ENCODE measurements at places on chromosomes 2 and 18. TPM values are rescaled to one million over a fixed set of nuclear protein-coding genes. Genes with fewer than 3 reads are reported as not detected.

DNA sequence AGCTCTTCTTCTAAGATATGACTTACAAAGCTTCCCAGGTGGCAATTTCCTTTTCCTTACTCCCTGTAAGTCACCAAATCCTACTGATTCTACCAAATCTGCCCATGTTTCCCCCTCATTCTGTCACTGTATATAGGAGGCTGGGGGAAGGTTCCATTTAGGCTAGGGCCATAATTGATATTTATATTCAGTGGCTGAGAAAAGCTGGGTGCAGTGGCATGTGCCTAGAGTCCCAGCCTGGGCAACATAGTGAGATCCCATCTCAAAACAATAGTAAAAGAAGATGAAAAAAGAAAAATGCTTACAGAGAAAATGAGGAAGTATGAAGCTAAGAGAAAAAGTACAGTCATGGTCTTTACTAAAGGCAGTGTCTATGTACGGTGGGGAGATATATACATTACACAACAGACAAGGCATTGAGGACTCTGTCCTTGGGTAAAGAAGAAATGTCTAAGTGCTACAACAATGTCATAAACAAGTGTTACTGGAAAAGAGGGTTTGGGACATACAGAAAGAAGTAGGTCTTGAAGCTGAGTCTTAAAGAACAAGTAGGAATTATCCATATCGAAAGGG lies 4.8 kb downstream of the CWC22 start:
- DNase-seq: no peak

DNA sequence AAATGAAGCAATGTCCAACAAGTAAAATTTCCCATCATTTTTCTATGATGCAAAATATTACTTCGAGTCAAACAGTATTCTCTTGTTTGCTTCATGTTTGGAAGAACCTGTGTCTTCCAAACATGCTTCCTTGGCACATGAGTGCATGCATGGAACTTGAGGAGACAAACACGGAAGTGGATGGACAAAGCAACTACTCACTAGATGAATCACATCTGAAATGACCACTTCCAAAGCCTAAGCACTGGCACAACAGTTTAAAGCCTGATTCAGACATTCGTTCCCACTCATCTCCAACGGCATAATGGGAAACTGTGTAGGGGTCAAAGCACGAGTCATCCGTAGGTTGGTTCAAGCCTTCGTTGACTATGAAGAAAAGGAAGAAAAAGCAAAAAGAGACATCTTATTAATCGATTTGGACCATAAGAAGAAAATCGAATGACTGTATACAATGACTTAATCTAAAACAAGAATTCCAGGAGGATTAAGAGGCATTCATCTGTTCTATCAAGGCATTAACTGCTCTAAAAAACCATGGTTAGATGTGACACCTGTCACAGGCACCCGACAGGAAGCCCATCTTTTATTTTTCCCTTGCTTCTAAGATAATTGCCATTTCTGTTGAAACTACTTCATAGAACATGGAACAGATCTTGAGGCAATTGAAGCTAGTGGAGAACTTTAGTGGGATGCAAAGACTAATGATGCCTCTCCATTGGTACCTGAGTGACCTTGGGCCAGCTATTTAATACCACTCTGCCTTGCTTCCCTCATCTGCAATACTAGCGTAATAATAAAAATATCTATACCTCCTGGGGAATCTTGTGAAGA lies 56.0 kb downstream of the ATIC start:
- DNase-seq: peak; percentile 65

DNA sequence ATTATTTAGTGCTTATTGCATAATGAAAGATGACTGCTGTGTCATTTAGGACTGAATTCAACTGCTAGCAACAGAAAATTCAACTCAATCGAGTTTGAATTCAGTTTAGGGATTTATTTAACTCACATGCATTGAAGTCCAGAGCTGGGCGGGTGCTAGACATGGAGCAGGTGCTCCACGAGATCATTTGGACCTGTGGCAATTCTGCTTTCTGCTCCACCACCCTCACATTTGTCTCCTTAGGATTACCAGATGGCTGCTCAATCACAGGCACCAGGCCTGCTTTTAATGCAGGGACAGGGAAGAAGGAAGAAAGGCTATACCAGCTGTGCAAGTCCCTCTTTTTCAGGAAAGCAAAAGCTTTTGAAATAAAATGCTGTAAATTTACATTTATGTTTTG lies 572.9 kb upstream of the SLC8A1 start:
- no peak for DNase-seq

GRCh38 chr2:86794861-86795260 lies 4.1 kb upstream of the CD8A start:
- DNase-seq: no peak

GRCh38 chr2:151197184-151198108 lies 64.2 kb downstream of the RBM43 start:
- DNase-seq: no peak

DNA sequence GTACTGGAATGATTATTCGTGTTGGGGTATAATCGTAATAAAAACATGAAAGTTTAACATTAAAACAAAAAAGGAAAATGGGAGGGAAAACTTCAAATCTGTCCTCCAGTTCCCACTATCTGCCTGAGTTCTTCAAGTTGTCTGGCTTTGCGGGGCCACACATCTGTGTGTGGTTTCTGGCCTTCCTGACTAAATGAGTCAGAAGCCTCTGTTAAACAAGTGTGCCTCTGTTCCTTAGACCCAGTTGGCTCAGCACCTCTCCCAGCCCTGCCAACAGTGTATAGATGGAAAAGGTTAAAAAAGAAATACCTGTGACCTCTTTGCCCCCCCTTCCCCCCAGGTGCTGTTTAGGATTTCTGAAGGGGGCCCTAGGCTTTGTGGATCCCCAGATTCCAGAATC lies 30.2 kb downstream of the XDH start:
- peak; percentile 88 for DNase-seq

GRCh38 chr2:74048147-74048546 lies 63.4 kb downstream of the TET3 start:
- DNase-seq: no peak

- DNase-seq: no peak
Observed at GRCh38 chr18:52054324-52054723, 285.7 kb upstream of the DCC start.

DNA sequence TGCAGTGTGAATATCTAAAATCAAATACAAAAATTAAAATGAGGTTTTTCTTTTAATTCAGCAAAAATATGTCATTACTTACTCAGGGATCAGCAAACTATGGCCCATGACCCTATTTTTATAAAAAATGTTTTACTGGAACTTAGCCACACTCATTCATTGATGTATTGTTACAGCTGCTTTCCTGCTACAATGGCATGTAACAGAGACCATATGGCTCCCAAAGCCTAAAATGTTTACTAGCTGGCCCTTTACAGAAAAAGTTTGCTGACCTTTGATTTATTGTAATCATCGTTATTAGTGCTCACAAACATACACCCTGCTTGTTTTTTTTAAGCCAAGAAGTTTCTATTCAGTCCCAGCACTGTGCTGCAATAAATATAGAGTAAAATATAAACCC lies 120.3 kb downstream of the PLA2R1 start:
- DNase-seq: no peak

DNA sequence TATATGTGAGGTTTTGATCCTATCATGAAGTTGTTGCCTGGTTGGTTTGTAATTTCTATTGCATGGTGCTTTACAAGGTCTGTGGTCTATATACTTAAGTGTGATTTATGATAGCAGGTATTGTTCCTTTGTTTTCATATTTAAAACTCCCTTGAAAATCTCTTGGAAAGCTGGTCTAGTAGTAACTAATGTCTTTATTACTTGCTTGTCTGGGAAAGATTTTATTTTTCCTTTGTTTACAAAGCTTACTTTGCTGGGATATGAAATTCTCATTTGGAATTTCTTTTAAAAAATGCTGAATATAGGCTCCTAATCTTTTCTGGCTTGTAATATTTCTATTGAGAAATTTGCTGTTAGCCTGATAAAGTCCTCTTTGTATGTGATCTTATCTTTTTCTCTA lies 862.9 kb upstream of the NXPH2 start:
- no peak for DNase-seq

- no peak for DNase-seq
Observed at GRCh38 chr18:9755615-9756014, 47.5 kb downstream of the RAB31 start.

DNA sequence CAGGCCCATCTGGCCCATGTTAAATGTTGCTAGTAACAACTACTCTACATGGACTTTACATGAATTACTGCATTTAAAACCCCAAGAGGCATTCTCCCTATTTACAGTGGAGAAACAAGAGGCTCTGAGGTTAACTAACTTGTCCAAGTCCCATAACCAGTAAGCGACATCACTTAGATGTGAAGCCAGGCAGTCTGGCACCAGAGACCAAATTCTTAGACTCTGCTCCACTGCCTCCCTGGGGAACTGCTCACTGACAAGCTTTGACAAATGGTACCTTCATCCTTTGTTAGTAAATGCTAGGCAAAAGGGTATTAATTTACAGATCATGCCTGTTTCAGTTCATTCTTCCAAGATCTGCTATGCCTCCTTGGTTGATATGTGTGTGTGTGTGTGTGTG lies 124.8 kb downstream of the AFF3 start:
- peak; percentile 57 for DNase-seq

- peak; percentile 43 for DNase-seq
Observed at GRCh38 chr2:132581991-132582738, 87.8 kb downstream of the LYPD1 start.

DNA sequence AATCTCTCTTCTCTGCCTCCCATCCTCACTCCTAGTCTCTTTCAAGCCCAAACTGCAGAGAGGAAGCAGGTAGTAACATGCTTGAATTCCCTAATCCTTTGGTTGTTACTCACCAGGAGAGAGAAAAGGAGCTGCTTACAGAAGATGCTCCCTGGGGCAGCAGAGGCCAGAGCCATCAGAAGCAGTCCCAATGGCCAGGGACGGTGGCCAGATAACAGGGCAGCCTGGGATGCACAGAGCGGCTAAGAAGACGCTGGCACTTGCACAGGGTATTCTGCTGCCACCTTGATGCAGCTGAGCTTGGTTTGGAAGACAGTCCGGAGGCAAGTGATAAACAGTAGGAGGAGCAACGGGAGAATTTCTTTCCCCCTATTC lies 250 bp downstream of the DSC1 start:
- DNase-seq: no peak

DNA sequence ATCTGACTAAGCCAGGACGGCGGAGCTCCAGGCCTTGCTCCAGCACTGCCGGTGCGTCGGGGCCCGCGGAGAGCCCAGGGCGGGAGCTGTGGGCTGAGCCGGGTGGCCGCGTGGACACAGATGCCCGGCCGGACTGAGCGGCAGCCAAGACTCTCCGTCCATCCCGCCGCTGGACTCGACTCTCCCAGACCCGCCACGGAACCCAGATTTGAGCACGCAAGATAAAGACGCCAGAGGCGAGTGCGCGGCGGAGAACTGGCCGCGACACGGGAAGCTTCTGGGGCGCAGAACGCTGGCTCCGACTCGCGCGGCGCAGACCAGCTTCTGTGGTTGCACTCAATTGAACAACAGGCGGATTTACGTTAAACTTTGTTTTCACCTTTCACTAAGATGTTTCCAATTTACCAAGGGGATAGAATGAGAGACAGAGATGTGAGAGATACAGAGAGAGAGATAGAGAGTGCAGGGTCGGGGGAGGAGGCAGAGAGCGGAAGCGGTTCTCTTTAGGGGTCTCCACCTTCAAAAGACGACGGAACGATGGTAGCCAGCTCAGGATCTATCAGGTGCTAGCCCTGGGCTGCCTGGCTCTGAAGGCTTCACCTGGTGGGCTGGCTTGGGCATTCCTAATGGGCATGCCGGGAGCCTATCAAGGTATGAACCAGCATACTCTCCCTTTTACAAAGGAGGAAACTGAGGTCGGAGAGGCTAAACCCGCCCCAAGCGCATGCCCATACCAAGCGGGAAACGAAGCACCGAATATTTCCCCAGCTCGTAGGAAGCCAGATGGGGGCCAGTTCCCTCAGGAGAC lies 10.4 kb upstream of the EN1 start:
- DNase-seq: no peak

DNA sequence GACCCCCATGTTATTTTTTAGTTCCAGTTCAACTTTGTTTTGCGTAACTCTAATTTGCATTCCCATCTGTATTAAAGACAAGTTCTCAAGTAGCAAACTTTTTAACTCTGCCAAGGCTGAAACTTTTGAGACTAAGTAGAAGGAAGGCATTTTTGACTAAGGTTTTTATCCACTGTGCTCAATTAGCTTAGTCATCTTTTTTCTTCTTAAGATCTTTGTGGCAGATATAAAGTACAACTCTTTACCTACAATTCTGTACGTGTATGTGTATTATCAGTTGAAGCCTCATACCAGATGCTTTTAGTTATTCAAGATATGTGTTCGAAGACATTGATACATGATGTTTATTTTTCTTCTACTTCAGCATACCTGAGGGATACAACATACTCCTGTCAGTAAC lies 41.6 kb downstream of the CREB1 start:
- DNase-seq: no peak

DNA sequence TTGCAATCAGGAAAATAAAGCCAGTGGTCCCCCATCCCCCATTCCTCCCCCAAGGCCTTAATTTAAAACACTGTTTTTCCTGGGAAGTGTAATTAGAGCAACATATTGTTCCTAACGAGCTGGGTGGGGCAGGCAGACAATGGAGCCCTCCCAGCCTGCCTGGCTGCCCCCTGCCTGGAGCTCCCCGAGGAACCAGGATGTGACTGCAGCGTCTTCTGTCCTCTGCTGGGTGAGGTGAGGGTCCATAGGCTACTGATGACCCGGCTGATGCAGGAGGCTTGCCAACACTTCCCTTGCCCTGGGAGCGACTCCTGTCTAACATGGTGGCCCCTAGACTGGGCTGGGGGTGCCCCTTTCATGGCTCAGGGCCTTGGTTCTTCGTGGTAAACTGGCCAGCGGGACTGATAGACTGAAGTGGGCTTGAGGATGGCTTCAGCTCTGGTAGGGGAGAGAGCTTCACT lies 152.4 kb downstream of the DYSF start:
- no peak for DNase-seq

- no peak for DNase-seq
Observed at GRCh38 chr2:29821591-29821990, 99.8 kb downstream of the ALK start.

DNA sequence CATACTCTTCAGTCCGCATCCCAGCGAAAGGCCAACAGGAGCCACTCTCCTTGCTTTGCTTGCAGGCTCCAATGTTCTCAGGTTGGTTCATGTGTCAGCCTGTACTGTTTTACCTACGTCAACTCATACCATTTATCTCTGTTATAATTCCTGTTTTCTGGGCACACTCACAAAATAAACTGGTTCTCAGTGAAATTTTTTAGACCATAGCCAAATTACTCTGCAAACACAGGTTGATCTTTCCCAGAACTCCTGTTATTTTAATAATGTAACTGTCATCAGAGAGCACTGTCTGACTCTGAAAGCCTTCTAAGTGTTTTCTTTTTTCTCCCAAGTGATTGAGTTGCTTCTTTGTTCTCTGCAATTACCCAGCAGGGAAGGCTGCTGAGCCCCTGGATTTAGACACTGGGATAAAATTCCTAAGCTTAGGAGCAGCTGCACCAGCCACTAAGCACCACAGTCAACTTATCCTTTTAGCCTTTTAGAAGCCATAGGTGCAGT lies 111.6 kb upstream of the PIEZO2 start:
- DNase-seq: no peak

GRCh38 chr2:23283-23682 lies 23.0 kb downstream of the FAM110C start:
- DNase-seq: no peak

- DNase-seq: no peak
Observed at GRCh38 chr2:152617456-152618192, 99.6 kb downstream of the PRPF40A start.

Gene ANKRD62
- total RNA-seq: not detected

Gene TNFAIP6
- total RNA-seq: not detected

Gene IL36G
- total RNA-seq: not detected

Gene CERKL
- 2.2 TPM for total RNA-seq

Gene GDF7
- total RNA-seq: not detected

Gene HS1BP3
- total RNA-seq: 12.1 TPM

Gene CRIM1
- total RNA-seq: 98.2 TPM
